Liver (tissue), 10 donors: ENCODE measurements at places on chromosomes 1 and 21.

DNA sequence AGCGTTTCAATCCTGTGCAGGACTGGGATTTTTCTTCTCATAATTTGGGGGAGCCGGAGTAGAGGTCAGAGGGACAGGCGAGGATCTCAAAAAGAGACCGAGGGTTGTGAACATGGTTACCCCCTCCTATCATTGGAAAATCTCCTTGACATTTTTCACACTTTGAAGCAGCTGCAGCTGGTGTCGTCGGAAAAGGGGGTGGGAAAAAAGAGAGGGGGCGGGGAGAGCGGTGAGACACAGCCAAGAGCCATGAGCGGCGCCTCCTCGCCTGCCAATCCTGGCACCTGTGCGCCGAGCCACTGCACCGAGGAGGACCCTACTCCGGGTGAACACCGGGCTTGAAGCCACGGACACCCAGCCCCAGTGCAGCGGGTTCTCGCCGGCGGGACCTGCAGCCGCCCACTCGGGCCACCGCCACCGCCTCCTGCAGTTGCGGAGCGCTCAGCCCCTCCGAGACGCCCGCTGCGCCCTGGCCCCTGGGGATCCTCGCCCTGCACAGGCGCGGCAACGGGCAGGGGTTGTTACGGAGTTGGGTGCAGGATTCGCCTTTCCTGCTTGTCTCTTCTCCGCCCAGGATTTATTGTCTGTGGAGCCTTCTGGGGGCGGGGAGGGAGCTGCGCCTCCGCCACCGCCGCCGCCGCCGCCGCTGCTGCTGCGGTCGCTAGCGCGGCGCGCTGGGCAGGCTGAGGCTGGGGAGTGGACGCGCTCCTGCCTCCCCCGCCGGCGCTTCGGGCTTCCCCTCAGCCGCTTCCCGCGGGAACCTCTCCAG is at the start of gene LRRC7:
Gene LRRC7 (plus strand): TSS at position 271 of the 769 bp plus-strand sequence. CDS start 718 bp downstream, outside the sequence.
- DNase-seq = peak; percentile 36

GRCh38 chr21:42704861-42705260 is 51.4 kb downstream of the PDE9A start:
- no peak for DNase-seq

DNA sequence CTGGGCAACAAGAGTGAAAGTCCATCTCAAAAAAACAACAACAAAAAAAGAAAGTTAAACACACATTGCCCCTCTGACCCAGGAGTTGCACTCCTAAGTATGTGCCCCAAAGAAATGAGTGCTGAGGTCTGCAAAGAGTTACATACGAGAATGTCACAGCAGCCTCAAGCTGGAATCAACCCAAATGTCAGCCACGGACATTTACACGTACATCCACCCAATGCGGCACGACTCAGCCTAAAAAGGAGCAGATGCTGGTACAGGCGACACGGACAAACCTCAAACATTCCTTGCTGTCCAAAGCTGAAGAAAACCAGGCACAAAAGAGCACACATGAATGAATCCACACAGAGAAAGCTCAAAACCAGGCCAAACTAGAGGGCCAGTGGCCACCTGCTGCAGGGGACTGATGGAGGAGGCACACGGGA is 46.8 kb upstream of the ECE1 start:
- DNase-seq = no peak

- DNase-seq = no peak
These were observed 12.9 kb downstream of the PLEKHM2 start for GRCh38 chr1:15696956-15697521.

GRCh38 chr1:235902677-235903542 is 36.2 kb upstream of the LYST start:
- no peak for DNase-seq

DNA sequence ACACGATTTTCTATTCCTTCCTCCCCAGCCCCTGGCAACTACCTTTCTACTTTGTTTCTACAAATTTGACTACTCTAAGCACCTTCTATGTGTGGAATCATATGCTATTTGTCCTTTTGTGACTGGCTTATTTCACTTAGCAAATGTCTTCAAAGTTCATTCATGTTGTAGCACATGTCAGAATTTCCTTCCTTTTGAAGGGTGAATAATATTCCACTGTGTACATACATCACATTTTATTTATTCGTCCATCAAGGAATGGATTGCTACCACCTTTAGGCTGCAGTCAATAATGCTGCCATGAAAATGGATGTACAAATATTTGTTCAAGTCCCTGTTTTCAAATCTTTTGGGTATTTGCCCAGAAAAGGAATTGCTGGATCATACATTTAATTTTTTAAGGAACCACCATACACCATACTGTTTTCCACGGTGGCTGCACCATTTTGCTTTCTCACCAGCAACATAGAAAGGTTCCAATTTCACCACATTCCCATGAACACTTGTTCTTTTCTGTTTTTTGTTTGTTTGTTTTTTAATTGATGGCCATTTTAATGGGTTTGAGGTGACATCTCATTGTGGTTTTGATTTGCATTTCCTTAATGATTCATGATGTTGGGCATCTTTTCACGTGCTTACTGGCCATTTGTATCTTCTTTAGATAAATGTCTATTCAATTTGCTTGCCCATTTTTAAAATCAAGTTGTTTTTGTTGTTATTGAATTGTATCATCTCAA is 3.3 kb upstream of the PDZK1 start:
- no peak for DNase-seq

- DNase-seq = peak; percentile 87
These were observed 10.0 kb downstream of the SLX9 start for GRCh38 chr21:44949779-44950198.

DNA sequence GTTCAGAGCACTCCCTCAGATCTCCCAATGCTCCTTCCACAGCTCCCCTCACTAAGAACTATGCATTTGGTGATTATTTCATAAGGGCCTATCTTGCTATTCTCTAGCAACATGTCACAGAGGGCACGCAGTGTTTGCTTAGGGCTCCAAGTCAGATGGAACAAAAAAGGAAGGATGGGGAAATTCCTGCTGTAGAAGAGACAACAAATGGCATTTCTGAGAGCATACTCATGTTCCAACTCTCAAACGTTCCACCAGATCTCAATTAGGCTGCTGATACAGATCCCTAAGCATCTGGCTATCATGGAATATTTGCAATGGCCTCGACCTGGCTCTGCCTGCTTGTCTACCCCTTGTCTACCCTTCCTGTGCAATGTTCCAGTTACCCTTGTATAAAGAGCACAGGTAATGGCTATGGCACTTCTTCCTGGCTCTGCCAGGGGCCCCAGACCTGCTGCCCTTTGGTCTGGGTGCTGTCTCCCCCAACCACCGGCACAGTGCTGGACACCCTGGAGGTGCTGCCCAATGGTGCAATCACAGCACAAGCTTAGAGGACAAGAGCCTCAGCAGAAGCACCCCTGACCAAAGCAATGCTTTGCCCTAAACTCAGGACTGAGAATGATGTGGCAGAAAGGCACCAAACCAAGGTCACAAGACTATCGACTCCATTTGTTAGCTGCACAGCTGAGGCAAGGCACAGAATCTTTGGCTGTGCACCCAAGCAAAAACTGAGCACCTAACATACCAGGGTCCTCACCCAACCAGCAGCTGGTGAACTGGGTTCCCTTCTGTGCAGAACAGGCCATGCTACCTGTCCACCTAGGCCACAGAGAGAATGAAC is 3.6 kb downstream of the PARP1 start:
- DNase-seq = no peak
